Stimulated activated CD8-positive, alpha-beta memory T cell treated with anti-CD3 and anti-CD28 coated beads, Interleukin-7, amount 100 ng/mL, for 1 hour (primary cell): ENCODE measurements at places on chromosomes 11 and 22.

DNA sequence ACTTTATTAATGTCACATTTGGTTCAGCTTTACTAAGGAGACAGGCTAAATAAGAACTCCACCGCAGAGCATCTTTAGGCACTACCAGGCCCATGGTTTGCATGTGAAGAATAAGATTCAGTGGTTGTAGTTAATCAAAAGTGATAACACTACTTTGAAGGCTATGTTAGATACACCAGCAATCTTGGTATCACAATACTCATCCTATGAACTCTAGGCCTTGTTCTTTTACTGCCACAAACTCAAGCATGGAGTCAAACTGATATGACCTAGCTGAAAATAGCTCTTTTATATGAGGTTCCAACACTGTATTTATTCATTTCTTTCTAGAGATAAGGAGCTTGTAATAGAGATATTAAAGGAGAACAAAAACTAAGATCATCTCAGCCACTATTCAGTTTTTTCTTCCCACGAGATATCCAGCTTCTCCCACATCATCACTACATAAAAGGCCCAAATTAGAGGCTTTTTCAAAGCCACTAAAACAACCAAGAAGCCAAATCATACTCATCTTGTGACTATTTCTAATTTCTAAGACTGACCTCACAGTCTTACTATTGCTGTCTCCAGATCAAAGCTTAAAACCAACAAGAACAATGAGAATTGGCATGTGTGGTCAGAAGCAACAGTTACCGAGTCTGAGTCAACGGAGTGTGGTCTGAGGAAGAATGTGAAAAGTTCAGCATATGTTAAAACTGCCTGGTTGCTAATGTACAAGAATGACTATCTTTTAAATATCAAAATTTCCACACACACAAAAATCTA is 25.1 kb upstream of the GUCY1A2 start:
- no peak for DNase-seq

DNA sequence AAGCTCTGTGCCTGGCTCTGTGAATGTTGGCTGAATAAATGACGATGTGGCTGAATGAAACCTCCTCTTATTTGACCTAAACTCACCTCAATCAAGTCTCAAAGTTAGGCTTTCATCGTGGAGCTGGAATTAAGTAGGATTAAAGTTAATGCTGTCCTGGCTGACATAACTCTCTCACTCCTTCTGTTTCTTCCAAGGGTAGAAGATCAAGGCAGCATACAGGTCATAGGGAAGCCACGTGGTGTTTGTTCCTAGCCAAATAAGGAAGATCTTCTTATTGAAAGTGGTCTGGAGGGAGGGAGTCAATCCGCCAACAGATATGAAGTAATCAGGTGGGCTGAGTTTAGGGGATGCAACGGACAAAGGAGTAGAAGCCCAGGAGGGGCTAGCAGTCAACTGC is 59.5 kb downstream of the TRIM29 start:
- DNase-seq: no peak

- no peak for DNase-seq
These were observed 152.4 kb upstream of the TTC12 start for GRCh38 chr11:113161711-113162591.

DNA sequence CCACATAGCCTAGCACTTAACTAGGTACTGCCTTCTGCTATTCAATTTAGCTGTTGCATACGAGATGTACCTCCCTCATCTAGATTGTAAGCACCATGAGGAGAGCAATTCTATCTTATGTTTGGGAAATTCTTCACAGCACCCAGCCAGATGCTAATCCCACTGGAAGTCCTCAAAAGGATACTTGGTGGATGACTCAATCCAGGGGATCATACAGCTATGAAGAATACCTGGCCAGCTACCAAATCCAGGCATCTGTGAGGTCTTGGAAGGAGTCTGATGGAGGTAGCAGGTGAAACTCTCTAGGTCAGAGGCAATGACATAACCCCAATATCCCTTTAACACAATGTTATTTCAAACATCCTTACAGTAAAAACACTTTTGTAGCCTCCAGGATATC is 167.8 kb upstream of the NCAM1 start:
- DNase-seq: no peak

DNA sequence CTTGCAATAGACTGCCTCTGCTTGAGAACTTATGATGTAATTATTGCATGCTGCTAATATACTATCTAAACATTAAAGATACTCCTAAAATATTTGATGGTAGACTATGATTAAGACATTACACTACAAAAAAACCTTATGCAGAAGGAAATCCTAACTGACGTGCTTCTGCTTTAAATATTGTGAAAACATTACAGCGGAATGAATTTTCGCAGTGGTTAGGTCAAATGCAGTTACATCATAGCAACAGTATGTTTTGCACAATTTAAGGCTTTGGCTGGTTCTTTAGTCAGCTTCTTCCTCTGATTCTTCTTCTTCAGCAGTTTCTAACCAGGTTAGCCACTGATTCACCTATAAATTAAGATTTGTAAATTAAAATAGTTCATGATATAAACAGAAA is 11.2 kb downstream of the EIF4G2 start:
- no peak for DNase-seq

DNA sequence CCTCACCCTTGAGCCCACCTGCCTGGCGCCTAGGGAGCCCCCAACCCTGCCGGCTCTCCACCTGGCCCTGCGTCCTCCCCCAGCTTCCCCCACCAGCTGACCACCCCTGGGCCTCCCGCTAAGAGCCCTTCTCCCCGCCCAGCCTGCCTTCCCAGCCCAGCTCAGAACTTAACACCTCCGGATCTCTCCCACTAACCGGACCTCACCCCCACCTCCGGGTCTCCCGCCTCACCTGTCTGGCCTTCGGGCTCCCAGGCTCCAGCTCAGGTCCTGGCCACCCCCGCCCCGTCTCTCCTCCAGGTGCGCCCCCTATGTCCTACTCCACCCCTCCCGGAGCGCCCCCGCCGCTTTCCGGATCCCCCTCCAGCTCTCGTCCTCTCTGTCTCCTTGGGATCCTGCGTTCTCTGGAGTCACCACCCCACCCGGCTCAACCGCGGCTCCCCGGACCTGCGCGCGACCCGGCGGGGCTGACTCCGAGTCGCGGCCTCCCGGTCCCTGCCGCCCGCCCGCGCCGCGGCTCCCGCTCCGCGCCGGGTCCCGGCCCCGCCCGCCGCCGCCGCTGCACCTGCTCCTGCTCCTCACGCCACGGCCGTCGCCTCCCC is at the start of gene KCNJ11:
KCNJ11 (minus strand) TSS at position 51 of the 602 bp plus-strand sequence. CDS start 568 bp downstream, outside the sequence.
- no peak for DNase-seq

- DNase-seq: no peak
These were observed 781 bp downstream of the TCIRG1 start for GRCh38 chr11:68039526-68040086.

GRCh38 chr22:20441631-20442484 is 4.2 kb upstream of the SCARF2 start:
- no peak for DNase-seq

DNA sequence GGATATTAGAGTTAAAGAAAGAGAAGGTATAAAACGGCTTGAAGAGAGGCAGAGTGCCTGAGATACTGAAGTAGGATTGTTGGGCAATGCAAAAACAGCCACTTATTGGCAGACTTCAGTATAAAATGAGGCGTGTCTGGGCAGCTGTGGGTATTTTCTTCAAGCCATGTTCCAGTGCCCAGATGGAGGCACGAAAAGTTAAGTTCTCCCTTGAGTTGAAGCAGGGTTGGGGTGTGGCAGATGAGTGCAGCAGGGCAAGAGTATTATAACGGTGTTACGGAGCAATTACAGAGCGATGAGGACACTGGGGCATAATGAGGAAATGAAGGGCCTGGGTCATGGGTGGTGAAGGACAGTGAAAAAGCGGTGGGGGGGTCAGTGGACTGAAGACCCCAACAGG is 73.7 kb upstream of the CREB3L1 start:
- DNase-seq: no peak

- DNase-seq: no peak
These were observed 8.4 kb upstream of the MAP6 start for GRCh38 chr11:75677275-75677674.

- DNase-seq: no peak
These were observed 85.8 kb downstream of the FANCF start for GRCh38 chr11:22539821-22540256.

DNA sequence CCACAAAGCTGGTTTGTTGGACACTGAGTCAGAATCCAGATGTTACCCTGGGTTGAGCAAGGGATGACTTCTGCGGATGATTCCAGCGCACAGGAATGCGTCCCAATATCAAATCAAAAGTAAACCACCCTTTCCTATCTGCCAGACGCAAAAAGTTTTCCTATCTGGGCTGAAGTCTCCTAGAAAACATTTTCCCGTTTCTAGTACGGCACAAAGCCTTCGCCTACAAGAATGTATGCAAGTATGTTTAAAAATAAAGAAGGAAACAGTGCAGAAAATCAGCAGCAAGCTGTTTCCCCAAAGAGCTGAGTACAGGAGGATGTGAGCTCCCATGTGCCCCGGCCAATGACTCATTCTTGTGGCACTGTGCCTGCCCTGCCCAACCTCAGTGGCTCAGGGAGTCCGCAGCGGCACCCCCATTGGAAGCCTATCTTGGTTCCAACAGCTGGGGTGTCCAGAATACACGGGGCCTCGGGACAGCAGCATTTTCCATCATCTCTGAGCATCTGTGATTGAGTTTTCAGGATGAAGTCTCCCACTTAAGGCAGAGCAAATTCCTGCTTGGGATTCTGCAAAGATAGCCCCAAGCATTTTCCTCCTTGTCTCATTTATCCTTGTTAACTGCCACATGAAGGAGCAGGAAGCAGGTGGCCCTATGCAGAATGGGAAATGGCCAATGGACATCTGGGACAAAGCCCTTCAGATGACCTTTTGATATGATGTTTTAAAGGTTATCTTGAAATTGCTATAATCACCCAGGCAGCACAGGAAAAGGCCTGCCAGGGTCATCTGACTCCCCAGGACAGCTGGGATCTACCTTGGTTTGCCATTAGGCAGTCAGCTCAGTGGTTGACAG is 17.5 kb downstream of the KCNJ5 start:
- no peak for DNase-seq

DNA sequence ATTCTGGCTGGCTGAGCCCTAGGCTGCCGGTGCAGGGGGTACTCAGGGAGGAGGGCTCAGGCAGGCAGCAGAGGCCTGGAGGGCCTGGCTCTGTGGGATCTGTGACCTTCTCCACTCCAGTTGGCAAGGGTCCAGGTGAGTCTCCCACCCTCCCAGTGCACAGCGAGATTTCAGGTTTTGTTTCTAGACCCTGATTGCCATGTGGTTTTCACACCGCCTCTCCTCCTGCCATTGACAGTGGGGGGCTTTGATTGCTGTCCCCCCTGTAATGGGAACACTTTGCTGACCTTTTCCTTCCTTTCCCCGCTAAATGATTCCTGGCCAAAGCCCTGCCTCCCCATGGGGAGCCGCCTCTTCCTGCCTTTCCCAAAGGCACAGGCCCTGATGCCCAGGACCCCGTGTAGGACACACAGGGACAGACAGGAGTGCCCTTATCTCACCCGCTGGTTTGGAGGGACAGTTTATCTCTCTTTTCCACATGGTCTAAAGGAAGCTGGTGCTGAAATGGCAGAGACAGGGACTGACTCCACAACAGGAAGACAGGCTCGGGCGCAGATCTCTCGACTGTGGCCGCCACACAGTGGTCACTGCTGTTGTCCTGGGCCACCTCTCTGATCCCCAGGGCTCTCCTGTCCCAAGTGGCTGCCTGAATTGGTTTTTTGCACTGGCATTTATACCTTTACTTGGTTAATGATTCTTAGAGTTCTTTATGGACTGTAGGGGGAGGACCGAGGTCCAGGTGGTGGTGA is 43.4 kb downstream of the BCR start:
- no peak for DNase-seq

- DNase-seq: no peak
These were observed 60.0 kb downstream of the PKNOX2 start for GRCh38 chr11:125224391-125225021.

DNA sequence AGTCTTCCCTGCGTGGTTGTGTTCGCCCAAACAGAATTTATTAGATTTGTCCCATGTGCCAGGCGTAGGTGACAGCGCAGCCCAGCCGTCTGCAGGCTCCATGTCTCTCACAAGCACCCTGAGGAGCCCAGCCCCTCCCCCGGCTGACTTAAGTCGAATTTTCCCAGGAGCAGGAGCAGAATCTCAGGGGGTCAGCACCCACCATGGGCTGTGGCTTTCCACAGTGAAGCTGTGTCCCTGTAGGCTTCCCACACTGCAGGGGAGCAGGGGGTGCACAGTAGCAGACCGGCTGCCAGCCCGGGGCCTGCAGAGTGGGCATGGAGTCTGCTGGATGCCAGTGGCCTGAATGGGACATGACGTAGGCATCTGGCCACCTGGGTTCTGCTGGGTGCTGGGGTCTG is 16.0 kb downstream of the PARVG start:
- DNase-seq: no peak

DNA sequence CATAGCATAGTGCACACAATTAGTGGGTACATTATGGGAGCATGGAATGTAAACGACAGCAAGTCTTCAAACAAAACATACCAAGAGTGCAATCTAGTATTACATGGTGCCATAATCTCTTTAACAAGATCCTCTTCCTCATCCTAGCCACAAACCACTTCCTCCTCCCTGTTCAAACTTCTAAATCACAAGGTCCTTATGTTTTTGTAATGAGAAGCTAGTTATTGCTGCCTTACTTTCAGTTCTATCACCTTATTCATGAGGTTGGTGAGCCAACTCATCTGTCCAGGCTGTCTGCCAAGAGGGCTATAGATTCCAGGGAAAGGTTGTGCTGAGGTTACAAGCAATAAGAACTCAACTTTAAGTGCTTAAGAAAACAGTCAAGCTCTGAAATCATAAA is 195.4 kb upstream of the ARHGAP20 start:
- no peak for DNase-seq

DNA sequence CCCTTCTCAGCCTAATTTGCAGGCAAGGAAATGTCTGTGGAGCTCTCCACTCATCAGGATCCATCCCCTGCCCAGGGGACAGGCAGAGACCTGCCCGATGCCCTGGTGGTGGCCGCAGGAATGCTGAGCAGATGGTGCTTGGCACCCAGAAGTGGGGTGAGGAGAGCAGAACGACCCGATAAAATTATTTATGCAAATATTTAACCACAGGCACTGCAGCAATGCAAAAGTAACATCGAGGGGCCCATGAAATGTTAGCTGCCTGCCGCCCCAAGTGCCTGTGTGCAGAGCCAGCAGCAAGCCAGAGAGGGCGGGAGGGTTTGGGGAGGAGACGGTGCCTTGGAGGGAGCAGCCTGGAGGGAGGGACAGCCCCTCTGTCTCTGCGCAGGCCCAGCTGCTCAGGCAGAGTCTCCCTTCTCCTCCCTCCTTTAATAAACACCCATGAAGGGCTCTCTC is 205.5 kb downstream of the CTTN start:
- no peak for DNase-seq

DNA sequence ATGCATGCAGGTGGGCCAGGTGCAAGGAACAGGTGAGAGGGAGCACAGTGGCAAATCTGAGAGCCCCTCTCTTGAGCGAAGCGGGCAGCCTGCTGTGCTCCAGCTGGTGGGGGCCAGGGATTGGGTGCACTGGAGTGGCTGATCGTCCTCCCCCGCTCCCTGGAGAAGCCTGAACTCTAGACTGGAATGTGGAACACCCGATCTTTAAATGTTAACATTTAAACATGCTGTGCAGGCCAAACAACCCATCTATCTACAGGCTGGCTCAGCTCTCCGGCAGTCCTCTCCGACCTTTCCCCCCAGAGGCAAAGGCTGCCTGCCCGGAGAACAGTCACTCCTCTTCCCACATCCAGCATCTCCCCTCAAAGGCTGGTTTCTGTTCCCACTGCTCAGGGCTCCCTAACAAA is 5.1 kb downstream of the MRGPRF start:
- DNase-seq: no peak
